Substantia nigra (tissue), 51 donors: ENCODE measurements at places on chromosomes 1 and 21.

DNA sequence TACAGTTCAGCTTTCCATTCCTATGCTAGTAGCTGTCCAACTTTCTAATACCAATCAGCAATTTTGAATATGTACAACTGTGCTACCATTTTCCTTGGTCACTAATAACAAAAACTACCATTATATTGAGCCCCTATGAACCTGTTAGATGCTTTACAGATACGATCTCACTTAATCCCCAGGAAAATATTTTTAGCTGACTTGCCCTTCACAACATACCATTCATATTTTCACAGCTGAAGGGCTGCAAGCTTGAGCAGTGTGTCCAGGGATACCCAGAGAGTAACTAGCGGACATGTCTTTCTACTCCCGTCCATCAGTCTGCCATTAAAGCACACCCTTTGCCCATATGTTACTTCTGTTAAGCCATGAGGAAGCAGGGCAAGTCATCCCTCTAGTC lies 140.5 kb downstream of the SPATA46 start:
- DNase-seq = no peak

DNA sequence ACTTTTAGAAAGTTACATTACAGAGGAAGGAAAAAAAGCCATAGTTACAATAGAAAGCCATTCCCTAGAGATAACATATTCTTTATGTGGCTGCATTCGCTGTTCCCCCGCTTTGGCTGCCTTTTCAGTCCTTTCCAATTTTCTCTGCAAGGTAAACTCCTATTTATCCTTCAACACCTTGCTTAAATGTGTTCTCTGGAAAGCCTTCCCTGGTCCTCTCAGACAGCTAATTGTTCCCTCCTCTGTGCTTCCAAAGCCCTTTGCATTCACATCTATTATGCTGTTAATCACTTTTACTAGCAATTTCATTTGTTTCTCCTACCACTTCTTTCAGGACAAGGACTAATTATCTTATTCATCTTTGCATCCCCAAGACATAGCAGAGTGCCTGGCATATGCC lies 1.6 kb downstream of the PHC2 start:
- no peak for DNase-seq

GRCh38 chr1:3207217-3207848 lies 138.3 kb downstream of the PRDM16 start:
- DNase-seq = no peak

GRCh38 chr1:54742282-54742681 lies 22.0 kb downstream of the PARS2 start:
- no peak for DNase-seq

DNA sequence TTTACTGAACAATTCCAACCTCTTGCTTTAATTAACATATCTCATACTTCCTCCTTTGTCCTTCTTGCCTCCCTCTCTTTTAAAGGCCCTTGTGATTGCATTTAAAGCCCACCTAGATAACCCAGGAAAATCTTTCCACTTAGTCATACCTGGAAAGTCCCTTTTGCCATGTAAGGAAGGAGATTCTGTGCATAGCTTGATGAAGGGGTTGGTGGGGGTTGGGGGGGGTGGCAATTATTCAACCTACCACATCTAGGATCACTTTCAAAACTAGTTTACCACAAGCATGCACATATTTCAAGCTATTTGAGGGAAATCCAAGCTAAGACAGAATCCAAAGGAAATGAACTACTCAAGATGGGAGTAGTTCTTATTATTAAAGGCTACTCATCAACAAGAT lies 249.1 kb upstream of the PTBP2 start:
- no peak for DNase-seq

- no peak for DNase-seq
Observed at GRCh38 chr1:223401873-223402789, 8.9 kb downstream of the CCDC185 start.

GRCh38 chr1:240946926-240947325 lies 335.0 kb upstream of the GREM2 start:
- DNase-seq = no peak

GRCh38 chr1:1622010-1622787 lies 6.9 kb downstream of the MIB2 start:
- no peak for DNase-seq

DNA sequence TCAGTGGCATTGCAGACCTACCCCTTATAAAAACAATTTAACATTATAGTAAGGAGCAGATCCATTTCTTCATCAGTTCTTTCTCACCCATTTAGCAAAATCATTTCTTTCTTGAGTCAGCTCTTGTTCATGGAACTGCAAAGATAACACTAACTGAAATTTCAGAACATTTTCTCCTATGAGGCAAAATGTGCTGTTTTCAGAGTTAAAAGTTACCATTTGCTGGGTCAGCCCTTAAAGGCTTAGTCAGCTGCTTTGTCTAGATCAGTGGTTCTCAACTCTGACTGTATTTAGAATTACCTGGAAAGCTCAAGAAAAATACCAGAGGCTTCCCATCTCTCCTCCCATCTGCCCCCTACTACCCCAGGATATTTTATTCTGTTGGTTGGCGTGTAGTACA lies 12.2 kb downstream of the METTL13 start:
- no peak for DNase-seq
